ENCODE measurements at places on chromosomes 5 and 9.
A peak's percentile ranks its signal among the peaks of the same experiment; 100 is the strongest.

- no peak for DNase-seq
Measured at GRCh38 chr5:65893749-65894430, 32.5 kb upstream of the ERBIN start.

- no peak for DNase-seq
Measured at GRCh38 chr9:2041736-2042135, 26.6 kb downstream of the SMARCA2 start.

- DNase-seq = no peak
Measured at GRCh38 chr5:175159956-175160355, 284.0 kb downstream of the DRD1 start.

DNA sequence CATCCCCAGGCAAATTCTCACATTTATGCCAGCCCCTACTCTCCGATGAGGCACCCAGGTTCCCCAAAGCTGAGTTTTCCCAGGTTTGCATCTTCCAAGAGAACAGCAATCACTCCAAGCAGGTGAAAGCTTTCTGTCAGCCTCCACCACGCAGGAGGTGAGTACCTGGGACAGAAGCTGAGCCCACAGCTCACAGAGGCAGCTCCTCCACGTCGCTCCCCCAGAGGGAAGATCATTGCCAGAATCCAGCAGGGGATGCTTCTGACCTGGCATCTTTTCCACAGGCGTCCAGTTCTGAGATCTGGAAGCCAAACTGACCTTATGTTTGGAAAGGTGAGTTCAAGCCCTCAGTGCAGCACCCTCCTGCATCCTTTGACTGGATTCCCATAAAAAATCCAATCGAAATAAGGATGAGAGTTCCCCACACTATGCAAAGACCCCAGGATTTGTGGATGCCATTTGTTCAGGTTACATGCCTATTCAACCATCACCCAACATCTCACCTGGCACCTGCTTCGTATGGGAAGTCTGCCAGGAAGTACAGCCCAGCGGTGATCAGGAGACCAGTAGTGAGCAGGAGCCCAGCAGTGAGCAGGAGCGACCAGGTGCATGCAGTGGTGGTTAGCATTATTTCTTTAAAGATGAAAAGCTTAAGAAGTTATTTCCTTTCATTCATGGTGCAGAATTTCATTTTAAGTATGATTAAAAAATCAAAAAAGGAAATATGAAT is 47.4 kb upstream of the OLFM1 start:
- DNase-seq = no peak

GRCh38 chr9:28598408-28598807 is 1025.1 kb upstream of the C9orf72 start:
- no peak for DNase-seq

- DNase-seq = no peak
Measured at GRCh38 chr9:4678679-4679267, 596 bp upstream of the CDC37L1 start.

DNA sequence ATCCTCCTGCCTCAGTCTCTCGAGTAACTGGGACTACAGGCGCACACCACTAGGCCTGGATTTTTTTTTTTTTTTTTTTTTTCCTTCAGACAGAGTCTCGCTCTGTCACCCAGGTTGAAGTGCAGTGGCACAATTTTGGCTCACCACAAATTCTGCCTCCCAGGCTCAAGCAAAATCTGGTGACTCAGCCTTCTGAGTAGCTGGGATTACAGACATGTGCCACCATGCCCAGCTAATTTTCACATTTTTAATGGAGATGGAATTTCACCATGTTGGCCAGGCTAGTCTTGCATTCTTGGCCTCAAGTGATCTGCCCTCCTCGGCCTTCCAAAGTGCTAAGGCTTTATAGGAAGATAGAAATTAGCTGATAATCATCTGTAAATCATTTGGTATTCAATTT is 43.9 kb downstream of the NSA2 start:
- no peak for DNase-seq

DNA sequence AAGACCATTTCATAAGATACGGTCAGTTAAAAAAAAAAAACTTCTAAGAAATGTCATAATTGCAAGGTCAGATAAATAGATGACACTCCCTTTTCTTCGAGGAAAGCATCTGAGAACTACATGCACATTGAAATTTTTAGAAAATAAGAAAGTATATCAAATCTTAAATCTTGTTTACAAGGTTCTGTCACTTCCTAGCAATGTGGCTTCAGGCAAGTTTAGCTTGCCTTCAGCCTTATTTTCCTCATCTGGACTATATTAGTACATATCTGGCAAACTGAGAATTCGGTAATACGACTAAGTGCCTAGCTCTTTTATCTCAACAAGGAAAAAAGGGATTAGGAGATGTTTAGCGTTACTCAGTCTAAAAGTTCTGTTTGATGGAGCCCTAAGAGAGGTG is 32.5 kb upstream of the OR2K2 start:
- DNase-seq = no peak

GRCh38 chr9:96751815-96752214 is 26.1 kb downstream of the ZNF510 start:
- no peak for DNase-seq

DNA sequence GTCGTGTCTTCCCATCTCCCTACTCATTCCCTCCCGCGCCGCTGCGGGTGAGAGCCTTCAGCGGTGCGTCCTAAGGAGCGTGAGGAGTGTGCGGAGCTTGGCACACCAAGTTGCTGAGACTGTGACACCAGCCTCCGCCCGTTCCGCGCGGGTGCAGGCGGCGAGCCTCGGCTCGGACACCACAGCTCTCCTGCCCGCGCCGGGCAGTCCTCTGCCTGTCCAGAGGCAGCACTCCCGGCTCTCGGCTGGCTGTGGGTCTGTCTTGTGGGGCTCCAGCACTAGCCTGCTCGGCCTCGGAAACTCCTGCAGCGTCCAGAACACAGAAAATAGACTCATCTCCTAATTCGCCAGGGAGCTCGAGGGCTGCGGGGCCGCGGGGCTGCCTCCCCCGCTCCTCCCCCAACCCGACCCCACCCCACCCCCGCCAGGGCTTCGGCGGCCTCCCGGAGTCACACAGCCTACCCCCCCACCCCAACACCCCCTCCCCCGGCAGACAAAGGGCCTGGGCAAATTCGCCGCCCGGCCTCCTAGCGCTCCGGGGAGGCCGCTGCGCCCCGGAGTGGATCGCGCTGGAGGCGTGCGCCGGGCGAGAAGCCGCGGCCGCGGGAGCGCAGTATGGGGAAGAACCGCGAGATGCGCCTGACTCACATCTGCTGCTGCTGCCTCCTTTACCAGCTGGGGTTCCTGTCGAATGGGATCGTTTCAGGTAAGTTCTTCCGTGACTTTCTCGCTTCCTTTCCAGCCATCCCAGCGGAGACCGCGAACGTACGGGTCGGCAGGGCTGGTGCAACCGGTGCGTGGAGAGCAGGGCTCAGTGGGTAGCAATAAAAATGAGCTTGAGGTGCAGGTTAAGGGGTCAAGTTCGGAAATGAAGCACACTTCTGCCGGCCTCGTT is at the start of gene ADAMTS19:
Gene ADAMTS19 (plus strand): TSS at position 522 of the 895 bp plus-strand sequence. CDS start 94 bp downstream, at position 616.
- peak; percentile 12 for DNase-seq

GRCh38 chr5:6597557-6597956 is 35.3 kb downstream of the NSUN2 start:
- no peak for DNase-seq

GRCh38 chr9:129501771-129502319 is 119.1 kb downstream of the C9orf50 start:
- DNase-seq = no peak

DNA sequence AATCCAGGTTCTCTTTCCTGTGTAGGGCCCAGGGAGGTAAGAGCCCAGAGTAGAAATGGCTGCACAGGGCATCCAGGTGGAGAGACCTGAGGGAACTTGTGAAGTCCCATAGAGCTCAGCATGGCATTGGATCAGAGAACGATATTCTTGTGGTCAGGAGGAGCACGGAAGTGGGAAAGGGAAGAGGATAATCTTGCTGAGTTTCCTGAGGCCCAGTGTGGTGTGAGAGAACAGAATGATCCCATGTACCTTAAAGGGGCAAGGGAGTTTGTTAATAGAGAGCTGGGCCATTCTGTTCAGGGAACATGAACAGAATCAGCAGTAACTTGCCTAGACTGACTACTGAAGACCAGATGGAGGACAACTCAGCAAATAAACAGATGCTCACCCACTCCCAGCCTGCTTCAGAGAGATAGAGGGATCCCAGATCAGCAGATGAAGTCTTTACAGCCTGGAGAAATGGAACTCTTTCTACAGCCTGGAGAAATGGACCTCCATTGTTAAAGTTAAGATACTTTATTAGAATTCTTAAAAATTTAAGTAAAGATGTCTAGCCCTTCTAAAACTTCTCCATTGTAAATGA is 119.7 kb upstream of the ELL2 start:
- no peak for DNase-seq

GRCh38 chr9:130243015-130243881 is 22.3 kb upstream of the HMCN2 start:
- DNase-seq = peak; percentile 7

GRCh38 chr9:36731068-36731956 is 158.6 kb downstream of the MELK start:
- DNase-seq = no peak

GRCh38 chr9:97638666-97639065 is 5.0 kb downstream of the NCBP1 start:
- no peak for DNase-seq

GRCh38 chr9:129888293-129889121 is 53.2 kb downstream of the USP20 start:
- DNase-seq = no peak

GRCh38 chr9:4796988-4797853 is 4.5 kb downstream of the RCL1 start:
- no peak for DNase-seq

DNA sequence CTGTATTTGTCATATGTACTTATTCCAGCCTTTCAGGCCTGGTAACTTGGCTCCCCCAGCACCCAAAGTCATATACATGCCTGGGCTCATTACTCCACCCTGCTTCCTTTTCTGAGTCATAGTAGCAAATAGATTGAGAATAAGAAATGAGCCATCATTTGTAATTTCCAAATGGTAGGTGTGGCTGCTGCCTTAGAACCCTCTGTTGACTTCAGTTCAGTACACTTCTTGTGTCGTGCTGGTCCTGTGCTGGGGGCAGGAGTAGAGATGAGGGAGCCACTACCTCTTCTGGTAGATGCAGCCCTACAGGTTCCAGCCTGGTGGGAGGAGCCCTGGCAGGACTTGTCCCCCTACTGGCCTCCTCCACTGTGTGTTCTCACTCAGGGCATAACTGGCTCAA is 11.1 kb downstream of the GM2A start:
- no peak for DNase-seq

DNA sequence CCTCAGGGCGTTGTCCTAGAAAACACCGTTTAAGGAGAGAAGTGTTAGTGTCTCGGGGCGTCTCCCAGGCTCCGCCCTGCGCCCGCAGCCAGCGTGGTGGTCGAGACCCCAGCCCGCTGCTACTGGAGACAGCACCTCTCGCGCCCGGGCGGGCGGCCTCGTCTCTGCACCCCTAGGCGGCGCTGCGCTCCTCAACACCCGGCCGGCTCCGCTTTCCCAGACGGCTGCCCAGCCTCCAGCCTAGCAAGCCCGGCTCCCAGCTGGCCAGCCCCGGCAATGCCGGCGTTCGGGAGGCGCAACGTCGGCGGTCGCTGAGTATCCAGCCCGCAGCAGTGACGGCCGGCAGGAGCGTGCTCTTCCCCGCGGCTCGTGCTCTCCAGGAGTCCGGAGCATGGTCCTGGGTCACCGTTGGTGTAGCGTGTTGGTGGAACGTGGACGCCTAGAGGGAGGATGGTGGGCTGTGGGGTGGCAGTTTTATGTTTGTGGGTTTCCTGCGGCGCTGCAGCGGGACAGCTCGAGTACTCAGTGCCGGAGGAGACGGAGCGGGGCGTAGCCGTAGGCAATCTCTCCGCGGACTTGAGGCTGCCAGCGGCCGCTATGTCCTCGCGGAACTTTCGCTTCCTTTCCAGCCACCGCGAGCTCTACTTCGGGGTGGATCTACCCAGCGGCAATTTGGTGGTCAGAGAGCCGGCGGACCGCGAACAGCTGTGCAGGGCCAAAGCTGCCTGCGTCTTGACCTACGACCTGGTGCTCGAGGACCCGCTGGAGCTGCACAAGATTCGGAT is 536 bp downstream of the PCDHAC1 start:
- peak; percentile 4 for DNase-seq

DNA sequence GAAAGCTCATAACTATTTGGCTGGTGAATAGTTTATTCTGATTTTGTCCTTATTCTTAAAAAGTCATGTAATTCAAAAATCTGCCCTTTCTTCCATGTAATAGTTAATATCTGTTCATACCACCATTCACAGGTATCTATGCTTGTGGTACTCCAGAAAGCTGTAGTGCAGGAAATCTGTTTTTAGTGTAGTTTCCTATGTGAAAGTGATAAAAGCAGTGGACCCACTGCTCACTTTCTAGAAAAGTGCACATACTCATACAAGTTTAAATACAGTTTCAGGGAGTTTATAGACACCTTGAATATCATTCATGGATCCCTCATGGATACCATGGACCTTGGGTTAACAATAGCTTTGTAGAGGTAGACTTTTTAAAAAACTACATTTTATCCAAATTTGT is 20.2 kb downstream of the PBX3 start:
- no peak for DNase-seq

GRCh38 chr5:142958944-142959682 is 188.9 kb downstream of the ARHGAP26 start:
- no peak for DNase-seq

DNA sequence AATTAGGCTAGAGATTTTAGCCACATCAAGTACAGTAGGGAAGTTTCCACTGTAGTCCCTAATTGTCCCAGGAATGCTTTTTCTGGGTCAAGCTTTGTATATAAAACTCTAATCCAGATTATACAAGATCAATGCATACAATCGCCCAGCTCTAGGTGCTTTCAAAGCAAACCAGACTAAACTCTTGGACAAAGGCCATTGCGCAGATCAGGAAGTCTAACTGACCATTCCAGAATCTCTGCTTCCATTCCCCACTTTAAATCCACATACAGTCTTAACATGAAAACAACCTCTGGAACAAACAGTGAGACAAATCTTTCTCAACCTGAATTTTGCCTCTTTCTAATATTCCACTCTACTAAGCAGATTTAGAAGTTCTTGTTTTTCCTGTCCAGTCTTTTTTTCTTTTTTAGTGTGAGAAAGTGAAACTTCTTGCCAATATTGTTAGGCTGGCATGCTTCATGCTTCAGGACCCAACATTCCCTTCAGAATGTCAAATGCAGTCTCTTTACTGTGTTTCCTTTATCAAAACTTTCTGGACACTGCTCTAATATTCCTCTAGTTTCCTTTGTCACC is 76.1 kb downstream of the ITGA1 start:
- DNase-seq = no peak

- no peak for DNase-seq
Measured at GRCh38 chr5:134383980-134384697, 12.8 kb downstream of the UBE2B start.

- no peak for DNase-seq
Measured at GRCh38 chr9:104905153-104905901, 22.6 kb downstream of the ABCA1 start.

GRCh38 chr5:141515946-141516671 is 27.2 kb downstream of the PCDHGC5 start:
- no peak for DNase-seq

GRCh38 chr5:111200828-111201227 is 23.4 kb upstream of the CAMK4 start:
- no peak for DNase-seq

DNA sequence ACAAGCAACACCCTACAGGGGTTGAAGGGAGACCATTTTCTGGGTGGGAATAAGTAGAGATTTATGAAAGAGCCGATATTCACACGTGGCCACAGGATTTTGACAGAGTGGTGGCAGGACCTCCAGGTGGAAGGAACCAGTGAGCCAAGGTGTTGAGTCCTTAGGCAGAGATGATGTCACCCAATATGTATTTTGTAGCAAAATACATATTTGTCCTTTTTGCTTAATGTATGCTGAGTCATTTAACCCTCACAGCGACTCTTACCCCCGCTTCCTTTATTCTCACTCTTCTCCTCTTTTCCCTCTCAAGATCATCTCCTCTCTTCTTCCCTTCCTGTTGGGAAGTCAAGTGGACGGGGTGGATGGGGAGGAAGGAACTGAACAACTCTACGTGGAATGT is 215.7 kb upstream of the S1PR3 start:
- no peak for DNase-seq

All from fibroblast of skin of left quadriceps (primary cell).